SJSA1 (cell line): ENCODE measurements at places on chromosomes 5 and 9. TPM values are rescaled to one million over a fixed set of nuclear protein-coding genes. Genes with fewer than 3 reads are reported as not detected.

- no peak overlapping the region for H3K27ac ChIP-seq
- no peaks in the 10 kb centered on the region for H3K27me3 ChIP-seq
- peak; percentile 69 for DNase-seq
- H3K4me3 ChIP-seq = no peak overlapping the region
- peaks cover 46% of the 10 kb centered on the region for H3K36me3 ChIP-seq
Observed at GRCh38 chr5:141992349-141992963, 20.4 kb downstream of the GNPDA1 start.

- no peaks in the 10 kb centered on the region for H3K27me3 ChIP-seq
- no peaks in the 10 kb centered on the region for H3K36me3 ChIP-seq
- peak; percentile 92 for DNase-seq
Observed at GRCh38 chr5:169350016-169350415, 49.1 kb upstream of the SLIT3 start.

The FCN2 gene
- not detected in 2 replicates for total RNA-seq

DNA sequence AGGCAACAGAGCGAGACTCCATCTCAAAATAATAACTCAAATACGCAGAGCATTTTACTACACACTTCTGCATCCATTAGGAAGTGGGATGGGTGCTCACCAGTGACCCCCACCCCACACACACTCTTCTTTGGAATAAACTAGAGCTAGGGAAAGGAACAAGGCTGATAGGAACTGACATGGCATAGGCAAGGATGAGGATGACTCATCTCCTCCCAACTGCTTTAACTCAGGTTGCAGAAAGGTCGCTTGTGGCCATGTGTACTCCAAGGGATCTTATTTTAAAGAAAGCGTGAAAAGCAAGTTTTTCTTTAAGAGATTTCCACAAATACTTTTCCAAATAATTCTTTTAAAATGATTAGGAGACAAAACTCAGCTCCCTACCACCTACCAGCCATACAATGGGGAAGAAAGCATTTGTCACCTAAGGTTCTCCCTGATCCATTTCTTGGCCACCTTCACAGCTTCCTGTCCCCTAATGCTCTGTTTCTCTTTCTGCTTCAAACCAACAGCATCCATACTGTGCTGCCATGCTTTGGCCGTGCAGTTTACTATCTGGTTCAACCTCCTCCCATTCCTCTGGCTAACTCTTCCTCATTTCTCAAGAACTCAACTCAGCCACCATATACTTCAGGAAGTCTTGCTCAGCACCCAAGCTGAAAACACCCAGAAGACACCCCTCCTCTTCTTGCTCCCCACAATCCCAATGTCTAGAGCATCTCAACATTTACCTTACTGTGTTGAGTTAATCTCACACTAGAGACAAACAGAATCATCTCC, 211.9 kb downstream of the ACTL7B start:
- H3K4me3 ChIP-seq = no peak overlapping the region
- DNase-seq = no peak
- H3K27ac ChIP-seq = no peak overlapping the region
- H3K36me3 ChIP-seq = no peaks in the 10 kb centered on the region
- no peaks in the 10 kb centered on the region for H3K4me1 ChIP-seq

DNA sequence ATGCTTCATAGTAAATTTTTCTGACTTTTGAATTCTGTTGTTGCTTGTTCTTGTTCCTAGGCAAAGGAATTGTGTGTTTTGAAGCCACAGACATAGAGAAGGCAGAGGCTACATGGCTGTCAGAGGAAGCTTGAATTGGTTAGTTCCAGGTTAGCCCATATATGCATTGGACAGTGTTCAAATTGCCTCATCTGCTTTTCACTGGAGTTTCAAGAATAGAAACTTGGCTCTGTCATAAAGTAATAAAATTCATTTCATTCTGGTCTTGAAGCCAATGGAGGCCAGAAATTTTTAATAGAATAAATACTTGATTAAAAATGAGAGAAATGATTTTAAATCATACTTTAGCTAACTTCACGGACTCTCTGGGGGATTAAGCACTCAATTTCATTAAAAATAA, 178.0 kb downstream of the YIPF5 start:
- no peak overlapping the region for H3K27ac ChIP-seq
- no peaks in the 10 kb centered on the region for H3K27me3 ChIP-seq
- no peaks in the 10 kb centered on the region for H3K36me3 ChIP-seq
- no peak for DNase-seq
- no peak overlapping the region for H3K4me3 ChIP-seq
